Glutamatergic neuron (in vitro differentiated cells): ENCODE measurements at places on chromosomes 6 and 20. TPM values are rescaled to one million over a fixed set of nuclear protein-coding genes. Genes with fewer than 3 reads are reported as not detected.

DNA sequence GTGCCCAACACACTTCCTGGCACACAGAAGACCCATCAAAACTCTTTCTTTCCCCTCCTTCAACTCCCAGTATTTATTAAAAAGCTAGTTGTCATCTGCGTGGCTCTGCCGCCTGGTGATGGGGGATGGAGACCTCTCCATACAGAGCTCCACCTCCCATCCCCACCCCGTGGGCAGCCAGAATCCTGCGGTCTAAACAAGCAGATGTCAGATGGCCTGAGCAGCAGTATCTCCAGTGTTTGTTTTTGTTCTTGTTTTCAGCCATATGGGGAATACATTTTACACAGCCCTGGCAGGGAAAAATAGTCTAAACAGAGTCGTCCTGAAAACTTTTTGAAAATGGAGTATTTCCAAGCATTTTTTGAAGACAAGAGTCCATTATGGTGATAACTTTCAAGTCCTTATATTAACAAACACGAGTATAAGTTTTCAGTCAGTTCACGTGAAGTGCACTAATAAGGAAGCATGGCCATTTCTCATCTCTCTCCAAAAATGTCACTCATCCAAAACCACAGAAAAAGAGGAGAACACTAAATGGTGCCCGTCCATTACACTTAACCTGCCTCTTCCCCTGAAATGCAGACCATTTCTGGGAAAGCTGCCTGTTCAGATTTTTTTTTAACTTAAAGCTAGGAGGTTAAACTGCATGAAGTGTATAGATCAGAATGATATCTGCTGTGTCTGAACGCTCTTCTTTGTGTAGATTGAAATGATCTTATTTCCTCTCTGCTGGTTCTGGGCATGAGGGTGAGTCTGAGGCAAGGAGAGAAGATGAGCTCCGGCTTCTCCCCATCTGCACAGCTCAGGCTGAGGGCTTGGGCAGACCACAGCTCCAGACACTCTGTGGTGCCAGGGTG is 91.0 kb downstream of the TCP11 start:
- peak; percentile 66 for DNase-seq

DNA sequence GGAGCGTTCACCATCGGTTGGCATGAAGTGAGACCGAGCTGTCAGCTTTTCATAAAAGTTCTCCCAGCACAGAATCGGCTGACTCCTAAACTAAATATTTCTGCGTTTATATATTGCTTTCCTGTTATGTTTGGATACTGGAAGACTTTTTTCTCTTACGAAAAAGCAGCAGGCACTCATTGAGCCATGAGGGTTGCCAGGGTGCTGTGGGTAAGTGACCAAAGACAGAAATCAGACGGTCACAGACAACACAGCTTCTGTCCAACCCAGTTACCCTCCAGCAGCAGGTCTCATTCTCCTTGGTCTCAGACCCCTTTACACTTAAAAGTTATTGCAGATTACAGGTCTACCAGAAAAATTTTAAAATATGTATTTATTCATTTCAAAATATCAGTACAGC is 113.7 kb downstream of the FAM120B start:
- no peak for DNase-seq

DNA sequence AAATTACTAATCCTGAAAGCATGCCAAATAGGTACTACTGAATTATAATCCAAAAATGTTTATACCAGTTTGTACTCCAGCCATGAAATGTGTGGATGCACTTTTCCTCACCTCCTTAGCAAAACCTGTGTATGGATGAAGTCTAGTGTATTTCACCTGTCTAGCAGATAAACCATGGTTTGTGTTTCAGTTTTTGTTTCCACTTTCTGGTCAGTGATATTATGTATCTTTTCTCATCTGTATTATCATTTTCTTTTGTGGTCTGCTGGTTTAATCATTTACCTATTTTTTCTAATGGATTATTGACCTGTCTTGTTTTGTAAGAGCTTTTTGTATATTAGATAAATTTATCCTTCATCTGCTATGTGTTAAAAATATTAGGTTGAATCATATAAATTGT is 41.0 kb upstream of the TMEM217 start:
- no peak for DNase-seq

Gene GPR63
- total RNA-seq: 6.6 TPM

Gene IRAK1BP1
- 13.8 TPM for total RNA-seq

GRCh38 chr6:170135821-170136471 is 154.9 kb downstream of the DLL1 start:
- DNase-seq: no peak

DNA sequence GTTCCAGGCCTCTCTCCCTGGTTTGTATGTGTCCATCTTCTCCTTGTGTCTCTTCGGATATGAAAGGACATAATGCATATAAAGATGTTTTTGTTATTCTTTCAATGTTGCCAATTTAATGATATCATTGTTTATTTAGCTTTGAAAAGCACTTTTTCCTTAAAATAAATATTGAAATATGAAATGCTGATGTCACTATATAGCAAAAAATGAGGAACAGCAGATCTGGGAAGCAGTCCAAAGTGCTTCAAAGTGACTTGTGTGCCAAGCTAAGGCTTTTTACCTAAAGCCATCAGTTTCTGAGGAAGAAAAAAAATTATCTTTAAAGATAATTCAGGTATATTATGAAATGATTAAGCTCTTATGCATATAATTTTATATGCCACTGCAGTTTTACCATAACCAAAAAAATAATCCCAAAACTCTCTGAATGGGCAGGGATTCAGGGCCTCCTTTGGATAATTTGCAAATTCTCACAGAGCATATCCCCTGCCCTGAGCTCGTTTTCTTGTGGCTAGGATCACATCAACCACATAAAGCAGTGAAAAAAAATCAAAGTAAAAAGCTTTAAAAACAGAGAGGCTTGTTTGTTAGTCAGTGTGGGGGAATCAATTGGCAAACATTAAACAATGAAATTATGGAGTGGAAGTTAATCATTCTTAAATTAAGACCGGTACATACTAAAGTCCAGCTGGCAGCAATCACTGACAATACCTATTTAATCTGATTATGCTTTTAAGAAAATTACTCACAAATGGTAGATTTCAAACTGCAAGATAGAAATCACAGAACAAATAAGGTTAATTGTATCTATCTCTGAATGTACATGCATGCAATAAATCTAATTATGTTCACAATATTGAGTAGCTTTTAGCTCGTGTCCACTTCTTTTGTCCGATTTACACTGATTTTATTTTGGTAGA is 1027.9 kb upstream of the ADGRB3 start:
- DNase-seq: no peak

DNA sequence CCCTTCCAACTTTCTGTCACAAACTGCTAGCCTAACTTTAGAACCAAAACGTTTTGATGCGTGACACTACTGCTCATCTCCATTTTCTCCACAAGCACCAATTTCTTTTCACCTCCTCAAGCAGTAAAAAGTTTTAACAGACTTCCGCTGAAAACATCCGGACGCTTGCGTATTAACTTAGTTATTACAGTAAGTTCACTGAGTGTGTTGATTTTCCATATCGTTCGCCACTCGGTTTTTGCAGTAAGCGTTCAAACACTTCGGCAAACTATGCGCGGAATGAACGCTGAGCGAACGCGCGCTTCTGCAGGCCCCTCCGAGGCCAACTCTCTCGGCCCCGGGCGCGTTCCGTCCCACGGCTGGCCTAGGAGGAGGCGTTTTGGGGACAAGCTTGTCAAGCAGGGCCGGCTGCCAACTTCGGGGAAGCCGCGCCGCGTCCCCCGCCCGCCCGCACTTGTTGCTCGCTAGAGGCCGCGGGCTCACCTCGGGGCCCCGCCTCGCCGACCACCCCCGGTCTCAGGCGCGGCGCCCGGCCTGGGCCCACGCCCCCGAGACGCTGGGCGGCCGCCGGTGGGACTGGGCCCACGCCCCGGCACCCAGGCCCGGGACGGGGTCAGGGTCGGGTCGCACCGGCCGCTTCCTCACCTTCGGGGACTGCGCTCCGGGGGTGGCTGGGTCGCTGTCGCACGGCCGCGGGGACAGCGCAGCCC is 945 bp downstream of the PHF10 start:
- DNase-seq: peak; percentile 63
